Osteoblast (primary cell): ENCODE measurements at places on chromosomes 1 and 21. TPM values are rescaled to one million over a fixed set of nuclear protein-coding genes. Genes with fewer than 3 reads are reported as not detected.

Gene CFHR2
- total RNA-seq, result not detected in 2 replicates

Gene SPRR2G
- not detected in 2 replicates for total RNA-seq

Gene CR2
- total RNA-seq, result not detected in 2 replicates

Gene AVPR1B
- not detected in 2 replicates for total RNA-seq

Gene AMY1A
- total RNA-seq, result not detected in 2 replicates

Gene EXTL1
- 1.4 and 3.2 TPM in 2 replicates for total RNA-seq
